ENCODE measurements at places on chromosomes 16 and 17.

DNA sequence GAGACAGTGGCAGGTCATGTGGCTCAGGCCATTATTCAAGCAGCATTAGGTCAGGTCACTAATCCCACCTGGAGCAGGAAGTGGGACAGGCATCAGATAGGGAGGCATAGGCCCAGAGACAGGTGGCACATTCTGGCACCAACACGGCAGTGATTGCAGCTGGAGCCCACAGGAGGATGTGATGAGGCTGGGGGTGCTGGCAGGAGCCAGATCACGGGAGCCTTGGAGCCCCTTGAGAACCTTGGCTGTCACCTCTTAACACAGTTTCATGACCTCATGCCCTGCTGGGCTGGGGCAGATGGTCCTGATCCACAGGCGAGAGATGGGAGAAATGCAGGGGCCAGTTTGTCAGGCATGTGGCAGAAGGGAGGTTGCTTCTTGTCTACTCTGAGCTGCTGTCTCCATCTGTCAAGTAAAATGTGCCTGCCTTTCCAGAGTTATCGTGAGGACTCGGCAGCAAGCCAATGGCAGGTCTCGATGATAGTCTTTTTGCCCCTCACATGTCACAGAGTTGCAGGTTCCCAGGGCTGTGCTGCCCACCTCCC, 109.6 kb downstream of the CLEC16A start:
- DNase-seq: no peak

- DNase-seq: no peak
Observed at GRCh38 chr17:31568121-31568520, 176.6 kb downstream of the RAB11FIP4 start.

DNA sequence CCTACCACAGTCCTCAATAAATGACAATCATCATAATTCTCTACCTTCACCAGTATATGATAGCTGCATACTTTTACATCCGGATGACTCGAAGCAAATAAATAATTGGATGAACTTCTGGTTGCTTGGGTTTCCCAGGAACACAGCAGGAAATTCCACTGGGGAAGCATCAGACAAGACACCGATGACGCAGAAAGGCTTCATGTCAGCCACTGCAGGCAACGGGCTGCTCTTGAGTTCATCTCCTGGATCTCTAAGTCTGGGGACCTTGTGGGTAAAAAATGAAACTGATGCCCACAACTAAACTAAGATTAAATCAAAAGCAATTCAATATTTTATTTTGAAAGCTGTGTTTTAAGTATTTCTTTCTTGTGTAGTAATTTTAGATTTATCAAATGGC, 472.1 kb upstream of the C16orf82 start:
- peak; percentile 72 for DNase-seq

DNA sequence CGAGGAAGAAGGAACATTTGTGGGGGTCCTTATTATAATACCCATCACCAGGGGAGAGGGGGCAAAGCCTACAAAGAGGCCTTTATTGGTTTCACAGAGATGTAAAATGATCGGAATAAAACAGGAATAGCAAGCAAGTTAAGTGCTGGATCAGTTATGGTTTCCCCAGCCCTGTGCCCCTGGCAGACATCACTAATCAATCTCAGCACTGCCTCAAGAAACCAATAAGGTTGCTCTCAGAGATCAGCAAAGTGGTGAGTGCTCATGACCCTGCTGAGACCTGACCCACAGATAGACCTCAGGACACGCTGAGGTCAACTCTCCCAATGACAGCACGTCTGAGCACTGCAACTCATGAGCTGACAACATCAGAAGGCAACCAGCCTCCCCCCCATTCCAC, 66.3 kb downstream of the ZNF423 start:
- DNase-seq: no peak

GRCh38 chr17:63552211-63552610, 1.9 kb downstream of the DCAF7 start:
- peak; percentile 20 for DNase-seq

DNA sequence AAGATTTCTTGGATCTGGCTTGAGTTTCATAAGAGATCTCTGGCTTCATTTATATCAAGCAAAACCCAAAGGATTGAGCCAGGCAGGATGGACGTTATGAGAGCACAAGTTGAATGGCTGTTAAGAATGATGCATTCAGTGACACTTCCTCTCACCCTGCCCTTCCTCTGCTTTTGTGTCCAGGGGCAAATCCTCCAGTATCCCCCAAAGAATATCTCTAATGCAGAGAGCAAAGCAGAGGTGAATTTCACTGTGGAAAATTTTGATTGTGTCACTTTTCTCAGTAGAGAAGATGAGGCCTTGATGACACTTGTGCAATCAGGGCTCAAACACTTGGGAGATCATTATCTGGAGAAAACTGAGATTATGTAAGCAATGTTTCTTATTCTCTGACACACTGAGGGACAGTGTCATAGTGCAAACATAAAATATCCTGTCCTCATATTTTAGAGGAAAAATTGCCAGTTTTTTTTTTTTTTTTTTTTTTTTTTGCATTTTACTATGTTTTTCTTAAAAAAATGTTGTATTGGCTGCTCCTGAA, 25.3 kb downstream of the MARCHF10 start:
- DNase-seq: no peak

DNA sequence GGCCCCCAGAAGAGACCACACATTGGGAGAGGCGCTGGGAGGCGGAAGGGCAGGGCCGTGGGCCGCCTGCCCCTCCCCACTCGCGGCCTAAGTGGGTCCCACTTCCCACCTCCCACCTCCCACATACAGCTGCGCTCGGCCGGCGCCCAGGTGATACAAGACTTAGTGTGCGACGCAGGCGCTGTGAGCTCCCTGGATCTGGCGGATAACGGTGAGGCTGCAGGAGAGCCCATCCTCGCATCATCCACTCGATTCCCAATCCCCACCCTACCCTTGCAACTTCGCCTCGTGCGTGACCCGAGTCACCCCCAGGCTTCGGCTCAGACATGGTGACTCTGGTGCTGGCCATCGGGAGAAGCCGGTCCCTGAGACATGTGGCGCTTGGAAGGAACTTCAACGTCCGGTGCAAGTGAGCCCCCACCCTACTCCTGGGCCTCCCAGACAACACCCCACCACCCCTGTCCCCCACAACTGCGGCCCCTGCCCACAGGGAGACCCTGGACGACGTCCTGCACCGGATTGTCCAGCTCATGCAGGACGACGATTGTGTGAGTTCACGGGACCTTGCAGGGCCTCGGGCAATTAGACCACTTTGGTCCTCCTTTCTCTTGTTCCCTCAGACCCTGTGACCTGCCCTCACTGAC, 3.9 kb downstream of the CARMIL2 start:
- no peak for DNase-seq

GRCh38 chr17:5380491-5381135, 38.8 kb downstream of the NUP88 start:
- DNase-seq: peak; percentile 23

DNA sequence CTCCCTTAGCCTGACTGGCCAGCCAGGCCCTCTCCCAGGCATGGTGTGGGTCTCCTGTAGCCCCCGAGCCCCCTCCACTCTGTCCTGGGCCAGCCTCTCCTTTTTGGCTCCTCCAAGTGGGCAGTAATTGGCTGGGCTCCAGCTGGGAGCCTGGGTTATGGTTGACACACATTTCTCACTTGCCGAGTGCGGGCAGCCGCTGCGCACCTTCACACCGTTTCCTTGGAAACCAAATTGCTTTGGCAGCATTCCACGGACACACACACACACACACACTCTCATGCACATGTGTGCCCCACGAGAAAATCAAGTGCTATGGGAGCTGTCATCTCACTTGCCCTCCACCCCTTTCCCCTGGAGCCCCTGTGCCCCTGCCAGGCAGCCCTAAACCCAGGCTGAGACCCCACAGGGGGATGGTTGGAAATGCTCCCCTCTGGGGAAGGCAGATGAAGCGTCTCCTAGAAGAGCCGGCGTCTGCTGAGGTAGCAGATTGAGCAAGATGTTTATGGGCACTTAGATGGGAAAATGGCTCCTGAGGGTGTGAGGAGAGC, 402.7 kb upstream of the TNRC6C start:
- DNase-seq: peak; percentile 56

- DNase-seq: no peak
Observed at GRCh38 chr17:2932946-2933345, 130.5 kb downstream of the OR1D5 start.

DNA sequence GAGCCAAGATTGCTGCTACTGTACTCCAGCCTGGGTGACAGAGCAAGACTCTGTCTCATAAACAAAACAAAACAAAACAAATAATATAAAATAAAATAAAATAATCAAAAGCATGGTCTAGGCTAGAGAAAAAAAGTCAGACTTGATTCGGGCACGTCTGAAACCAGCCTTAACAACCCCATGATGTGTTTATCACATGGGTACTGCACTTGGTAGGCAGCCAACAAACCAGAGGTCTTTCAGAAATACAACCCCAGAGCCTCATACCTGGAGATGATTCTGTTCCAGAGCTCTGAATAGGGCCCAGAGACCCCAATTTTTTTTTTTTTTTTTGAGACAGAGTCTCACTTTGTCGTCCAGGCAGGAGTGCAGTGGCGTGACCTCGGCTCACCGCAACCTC, 9.6 kb upstream of the HAPSTR1 start:
- no peak for DNase-seq

DNA sequence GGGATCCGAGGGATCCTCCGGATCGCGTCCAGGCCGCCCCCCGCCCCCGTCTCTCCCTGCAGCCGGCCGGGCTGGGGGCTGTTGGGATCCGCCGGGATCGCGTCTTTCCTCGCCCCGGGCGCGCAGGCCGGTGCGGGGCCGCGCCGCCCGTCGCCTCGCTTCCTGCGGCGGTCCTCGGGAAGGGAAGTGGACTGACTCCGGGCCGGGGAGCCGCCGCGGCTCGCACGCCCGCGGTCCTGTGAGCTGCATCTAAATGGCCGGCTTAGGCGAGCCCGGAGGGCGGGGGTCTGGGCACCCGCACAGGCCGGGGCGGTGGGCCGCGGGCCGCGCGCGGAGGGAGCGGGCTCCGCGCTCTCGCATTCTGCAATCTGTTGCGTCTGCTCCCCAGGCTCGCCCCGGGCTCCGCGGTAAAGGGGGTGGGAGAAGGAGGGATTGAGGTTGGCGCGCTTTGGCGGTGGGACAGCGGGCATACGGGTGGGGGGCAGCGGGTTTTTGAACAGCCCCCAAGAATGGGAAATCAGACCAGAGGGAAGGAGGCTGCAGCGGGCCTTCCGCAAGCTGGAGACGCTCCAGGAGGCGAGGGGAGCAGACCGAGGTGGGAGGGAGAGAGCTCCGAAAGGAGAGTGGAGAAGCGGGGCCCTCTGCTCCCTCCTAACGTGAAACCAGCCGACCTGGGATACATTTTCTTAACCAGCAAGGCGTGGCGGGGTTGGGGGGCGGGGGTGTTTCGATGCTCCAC, 2.2 kb downstream of the TMEM132E start:
- no peak for DNase-seq

- DNase-seq: no peak
Observed at GRCh38 chr17:4109449-4109848, 33.4 kb downstream of the ZZEF1 start.

DNA sequence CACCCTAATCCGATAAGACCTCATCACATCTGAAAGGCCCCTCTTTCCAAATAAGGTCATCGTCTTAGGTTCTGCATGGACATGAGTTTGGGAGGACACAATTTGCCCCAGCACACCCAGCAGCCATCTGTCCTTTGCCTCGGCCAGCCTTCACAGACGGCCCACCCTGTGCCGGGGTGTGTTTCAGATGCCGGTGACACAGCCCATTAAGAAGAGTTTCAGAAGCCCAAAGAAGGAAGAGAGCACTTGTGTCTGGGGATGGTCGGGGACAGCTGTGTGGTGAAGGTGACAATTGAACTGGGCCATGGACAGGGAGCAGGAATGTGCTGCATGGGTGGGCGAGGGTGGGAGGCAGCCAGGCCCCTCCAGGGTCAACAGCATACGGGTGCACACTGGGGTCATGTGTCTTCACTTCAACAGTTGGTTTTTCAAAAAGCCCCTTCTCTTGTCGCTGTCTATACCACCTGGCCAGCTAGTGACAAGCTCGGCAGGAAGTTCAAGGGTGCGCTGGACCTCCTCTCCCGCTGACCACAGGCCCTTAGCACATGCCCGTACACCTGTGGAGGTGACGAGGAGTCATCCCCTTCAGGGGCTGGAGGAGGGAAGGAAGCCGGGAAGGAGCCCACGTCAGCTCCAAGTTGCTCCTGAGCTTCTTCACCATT, 183.1 kb downstream of the C16orf95 start:
- no peak for DNase-seq

- no peak for DNase-seq
Observed at GRCh38 chr16:55452996-55453395, 26.0 kb upstream of the MMP2 start.

- DNase-seq: no peak
Observed at GRCh38 chr17:2344528-2344927, 7.2 kb downstream of the SGSM2 start.

- no peak for DNase-seq
Observed at GRCh38 chr16:30846649-30847402, 47.1 kb downstream of the BCL7C start.

DNA sequence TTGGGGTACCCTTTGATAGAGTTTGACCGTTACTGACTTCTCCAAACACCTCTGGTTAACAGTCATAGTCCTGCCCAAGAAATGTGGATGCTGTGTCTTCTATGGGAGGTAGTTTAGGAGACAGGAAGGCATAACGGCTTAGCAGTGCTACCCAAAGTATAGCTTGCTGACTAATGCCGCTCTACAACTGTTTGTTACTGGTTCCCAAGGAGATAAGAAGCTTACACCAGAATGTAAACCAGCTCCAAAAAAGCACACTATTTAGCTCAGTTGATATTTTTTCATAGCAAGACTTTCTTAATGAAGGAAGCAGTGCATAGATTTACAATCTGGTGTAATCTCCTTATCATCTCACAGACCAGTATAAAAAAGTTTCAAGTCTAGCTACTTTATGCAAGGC, 95.7 kb downstream of the HS3ST3B1 start:
- DNase-seq: peak; percentile 47

DNA sequence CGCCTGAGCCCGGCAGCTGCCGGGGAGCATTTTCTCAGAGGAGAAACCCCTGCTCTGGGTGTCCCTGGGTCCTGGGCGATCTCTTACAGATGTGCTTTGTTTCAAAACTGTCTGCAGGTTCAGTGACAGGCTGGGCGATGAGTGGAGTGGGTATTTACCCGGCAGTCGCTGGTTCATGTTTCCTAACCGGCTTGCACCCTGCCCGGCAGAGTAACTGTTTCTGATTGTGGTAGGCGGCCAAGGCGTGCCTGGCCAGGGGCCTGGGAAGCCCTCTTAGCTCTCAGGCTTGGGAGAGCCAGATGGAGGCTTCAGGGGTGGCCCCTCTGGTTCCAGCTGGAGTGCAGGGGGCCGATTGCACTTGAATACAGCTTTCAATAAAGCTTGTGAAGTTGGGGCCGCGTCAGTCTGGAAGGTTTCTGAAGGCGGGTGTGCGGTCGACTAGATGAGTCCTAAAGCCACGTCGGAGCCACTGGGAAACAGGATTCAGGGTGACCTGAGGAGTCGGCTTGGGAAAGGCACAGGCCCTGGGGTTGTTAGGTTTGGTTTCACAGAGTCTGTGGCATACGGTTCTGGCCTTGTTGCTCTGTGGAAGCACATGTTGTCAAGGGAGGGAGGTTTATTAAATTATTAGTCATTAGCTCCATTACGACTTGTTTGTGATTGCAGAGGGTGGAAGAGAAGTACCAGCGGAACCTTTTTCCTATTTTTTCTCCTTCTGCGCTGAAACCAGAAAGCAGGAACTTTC, 1.4 kb downstream of the BAIAP2 start:
- DNase-seq: no peak

GRCh38 chr16:19840524-19841110, 44.0 kb downstream of the GPRC5B start:
- DNase-seq: no peak
